Heart right ventricle (tissue), 16 donors: ENCODE measurements at places on chromosomes 6 and 20. TPM values are rescaled to one million over a fixed set of nuclear protein-coding genes. Genes with fewer than 3 reads are reported as not detected.

UNC93A gene
- not detected for polyA plus RNA-seq

CALHM6 gene
- 1.5 TPM for polyA plus RNA-seq

PI3 gene
- 0.67 TPM for polyA plus RNA-seq

TLDC2 gene
- 0.01 TPM for polyA plus RNA-seq

RIOK1 gene
- 11.1 TPM for polyA plus RNA-seq

SLCO4A1 gene
- 52.7 TPM for polyA plus RNA-seq

ZNF165 gene
- polyA plus RNA-seq, result 0.51 TPM

GRCh38 chr6:110485491-110485890, 9.1 kb upstream of the SLC22A16 start:
- no peak overlapping the region for H3K4me3 ChIP-seq
- no peaks in the 10 kb centered on the region for H3K27me3 ChIP-seq
- DNase-seq, result no peak
- no peak overlapping the region for H3K27ac ChIP-seq
- no peaks in the 10 kb centered on the region for H3K4me1 ChIP-seq
- no peaks in the 10 kb centered on the region for H3K36me3 ChIP-seq

- peaks cover 32% of the 10 kb centered on the region for H3K4me1 ChIP-seq
- H3K4me3 ChIP-seq, result no peak overlapping the region
- H3K36me3 ChIP-seq, result no peaks in the 10 kb centered on the region
- no peaks in the 10 kb centered on the region for H3K27me3 ChIP-seq
- no peak overlapping the region for H3K27ac ChIP-seq
These were observed 2.4 kb upstream of the BLCAP start for GRCh38 chr20:37529968-37530600.

DNA sequence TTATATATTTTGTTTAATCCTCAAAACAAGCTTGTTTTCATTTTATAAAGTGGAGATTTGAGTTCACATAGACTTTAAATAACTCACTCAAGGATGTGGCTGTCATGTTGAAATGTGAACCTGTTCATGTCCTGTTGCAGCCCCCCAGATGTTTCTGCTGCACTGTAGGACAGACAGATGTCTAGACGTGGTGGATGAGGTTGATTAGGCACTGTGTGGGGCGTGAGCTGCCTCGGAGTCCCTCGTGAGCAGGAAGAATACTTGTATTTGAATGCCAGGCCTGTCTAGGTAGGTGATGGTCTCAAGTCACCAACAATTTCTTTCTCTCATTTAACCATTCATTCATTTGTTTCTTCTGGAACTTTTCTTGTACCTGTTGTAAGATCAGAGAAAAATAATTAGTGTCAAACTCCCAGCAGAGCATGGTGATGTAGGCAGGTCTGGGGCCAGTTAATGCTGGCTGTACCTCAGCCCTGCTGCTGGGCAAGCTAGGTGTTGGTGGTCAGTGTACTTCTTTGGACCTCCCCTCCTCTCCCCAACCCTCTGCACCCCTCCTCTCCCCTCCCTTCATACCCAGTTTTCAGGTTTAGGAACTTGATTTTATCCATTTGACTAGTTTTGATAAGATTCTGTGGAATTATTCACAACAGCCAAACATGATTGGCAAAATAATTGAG, 34.0 kb downstream of the AFDN start:
- no peak for DNase-seq
- H3K4me3 ChIP-seq, result no peak overlapping the region
- no peaks in the 10 kb centered on the region for H3K27me3 ChIP-seq
- no peak overlapping the region for H3K27ac ChIP-seq

DNA sequence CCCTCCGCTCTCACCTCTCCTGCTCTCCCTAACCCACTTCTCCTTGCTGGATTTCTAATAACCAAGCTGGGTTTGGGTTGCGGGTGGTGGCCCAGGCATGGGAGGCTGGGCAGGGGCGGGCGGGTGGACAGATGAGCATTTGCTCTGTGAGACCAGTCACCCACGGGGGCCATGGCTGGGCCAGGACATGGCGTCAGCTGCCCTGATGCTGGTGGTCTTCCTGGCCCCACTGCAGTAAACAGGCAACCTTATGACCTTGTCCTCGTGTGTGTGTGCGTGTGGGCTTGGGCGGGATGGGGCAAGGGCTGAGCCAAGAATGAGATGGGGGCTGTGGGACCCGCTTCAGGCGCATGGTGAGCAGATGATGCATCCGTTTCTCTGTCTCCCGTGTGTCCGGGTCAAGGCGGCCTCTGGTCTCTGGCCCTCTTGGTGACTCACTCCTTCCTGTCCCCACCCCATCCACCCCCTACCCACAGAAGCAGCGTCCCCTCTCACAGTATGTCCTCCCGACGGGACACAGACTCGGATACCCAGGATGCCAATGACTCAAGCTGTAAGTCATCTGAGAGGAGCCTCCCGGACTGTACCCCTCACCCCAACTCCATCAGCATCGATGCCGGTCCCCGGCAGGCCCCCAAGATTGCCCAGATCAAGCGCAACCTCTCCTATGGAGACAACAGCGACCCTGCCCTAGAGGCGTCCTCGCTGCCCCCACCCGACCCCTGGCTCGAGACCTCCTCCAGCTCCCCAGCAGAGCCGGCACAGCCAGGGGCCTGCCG, 41.4 kb upstream of the MYL9 start:
- no peaks in the 10 kb centered on the region for H3K36me3 ChIP-seq
- H3K4me1 ChIP-seq, result peaks cover 38% of the 10 kb centered on the region
- no peak overlapping the region for H3K4me3 ChIP-seq
- H3K27me3 ChIP-seq, result no peaks in the 10 kb centered on the region

DNA sequence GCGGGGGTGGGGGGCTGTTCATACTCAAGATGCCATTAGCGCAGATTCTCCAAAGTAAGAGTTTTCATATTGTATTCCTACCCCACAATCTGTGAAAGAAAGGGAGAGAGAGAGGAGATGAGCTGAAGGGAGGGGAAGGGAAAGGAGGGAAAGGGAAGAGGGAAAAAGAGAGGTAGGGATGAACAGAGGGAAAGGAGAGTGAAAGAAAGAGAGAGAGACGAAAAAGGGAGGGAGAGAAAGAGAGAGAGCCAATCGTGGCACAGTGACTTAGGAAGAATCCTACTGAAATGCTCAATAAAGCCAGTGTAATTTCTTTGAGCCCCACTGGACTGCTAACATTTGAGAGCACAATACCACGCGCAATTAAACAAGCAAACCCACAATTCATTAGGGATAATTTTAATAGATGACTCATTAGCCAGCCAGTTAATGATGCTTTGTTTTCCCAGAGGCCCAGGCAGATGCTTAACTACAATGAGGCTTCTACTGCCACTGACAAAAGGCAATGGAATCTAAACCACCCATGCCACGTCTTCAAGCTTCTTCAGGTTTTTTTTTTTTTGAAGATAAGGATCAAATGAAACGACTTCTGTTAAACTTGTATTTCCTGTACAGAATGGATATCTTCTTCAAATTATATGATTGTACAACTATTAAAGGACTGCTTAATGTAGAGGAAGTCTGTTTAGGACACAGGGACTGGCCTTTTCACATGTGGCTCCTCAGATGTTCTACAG, 306.8 kb downstream of the FOXC1 start:
- DNase-seq, result no peak
- no peaks in the 10 kb centered on the region for H3K4me1 ChIP-seq
- H3K27ac ChIP-seq, result no peak overlapping the region
- H3K4me3 ChIP-seq, result no peak overlapping the region
- H3K36me3 ChIP-seq, result no peaks in the 10 kb centered on the region

- no peaks in the 10 kb centered on the region for H3K36me3 ChIP-seq
- no peak for DNase-seq
- H3K27ac ChIP-seq, result no peak overlapping the region
- no peaks in the 10 kb centered on the region for H3K4me1 ChIP-seq
- H3K27me3 ChIP-seq, result peaks cover 6% of the 10 kb centered on the region
These were observed 9.4 kb upstream of the ARFGEF2 start for GRCh38 chr20:48912065-48912464.

DNA sequence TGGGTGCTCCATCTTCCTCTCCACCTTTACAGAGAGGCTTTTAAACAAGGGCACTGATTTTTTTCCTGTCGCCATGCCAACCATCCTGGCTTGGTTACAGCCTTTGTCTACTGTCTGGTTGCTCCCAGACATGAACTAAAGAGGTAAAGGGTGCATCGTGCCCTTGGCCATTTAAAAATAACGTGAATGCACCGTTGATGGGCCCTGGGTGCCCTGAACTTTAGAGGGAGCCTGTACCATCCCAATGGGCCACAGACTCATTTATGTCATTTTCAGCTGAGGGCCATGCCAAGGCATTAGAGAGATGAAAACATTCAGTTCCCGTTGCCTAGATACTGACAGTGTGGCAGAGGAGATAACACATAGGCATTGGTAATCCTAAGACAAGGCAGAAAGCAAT, 23.3 kb downstream of the TMC2 start:
- peaks cover 8% of the 10 kb centered on the region for H3K4me1 ChIP-seq
- no peak overlapping the region for H3K27ac ChIP-seq

DNA sequence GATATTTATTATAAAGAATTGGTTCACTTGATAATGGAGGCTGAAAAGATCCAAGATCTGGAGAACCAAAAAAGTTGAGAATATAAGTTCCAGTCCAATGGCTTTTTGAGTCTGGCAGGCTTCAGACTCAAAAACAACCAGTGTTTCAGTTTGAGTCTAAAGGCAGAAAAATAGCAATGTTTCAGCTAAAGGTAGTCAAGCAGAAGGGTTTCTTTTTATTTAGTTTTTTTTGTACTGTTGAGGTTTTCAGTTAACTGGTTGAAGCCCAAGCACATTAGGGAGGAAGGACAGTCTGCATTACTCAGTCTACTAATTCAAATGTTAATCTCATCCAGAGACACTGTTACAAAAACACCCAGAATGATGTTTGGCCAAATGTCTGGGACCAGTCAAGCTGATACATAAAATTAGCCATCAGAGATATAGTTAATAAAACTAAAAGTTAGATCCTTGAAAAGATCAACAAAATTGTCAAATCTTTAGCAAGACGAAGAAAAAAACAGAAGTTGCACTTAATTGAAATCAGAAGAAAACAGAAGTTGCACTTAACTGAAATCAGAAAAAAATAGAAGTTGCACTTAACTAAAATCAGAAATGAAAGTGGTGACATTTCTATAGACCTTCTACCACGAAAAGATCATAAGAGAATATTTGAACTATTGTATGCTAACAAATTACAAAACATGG, 980.3 kb upstream of the FLRT3 start:
- DNase-seq, result no peak
- H3K4me1 ChIP-seq, result no peaks in the 10 kb centered on the region
- no peak overlapping the region for H3K4me3 ChIP-seq
- H3K36me3 ChIP-seq, result no peaks in the 10 kb centered on the region

- peak overlapping the region; percentile 58 for H3K27ac ChIP-seq
- no peak overlapping the region for H3K4me3 ChIP-seq
- H3K4me1 ChIP-seq, result peaks cover 83% of the 10 kb centered on the region
- no peaks in the 10 kb centered on the region for H3K27me3 ChIP-seq
These were observed 23.7 kb downstream of the ADGRF5 start for GRCh38 chr6:46898006-46898405.

- H3K27me3 ChIP-seq, result no peaks in the 10 kb centered on the region
- DNase-seq, result no peak
- H3K4me1 ChIP-seq, result peaks cover 14% of the 10 kb centered on the region
- no peak overlapping the region for H3K4me3 ChIP-seq
These were observed 12.2 kb upstream of the TAF8 start for GRCh38 chr6:42038163-42038562.

GRCh38 chr20:3767427-3768341, at the start of gene ADISSP:
Gene ADISSP, minus strand, starts transcription at chr20:3767753. Its CDS starts 7,653 bp downstream, at chr20:3760100.
- H3K4me1 ChIP-seq, result peaks cover 22% of the 10 kb centered on the region
- no peaks in the 10 kb centered on the region for H3K27me3 ChIP-seq
- peak; percentile 99 for DNase-seq
- peak within 1 kb of the TSS; percentile 87 for H3K27ac ChIP-seq
- H3K36me3 ChIP-seq, result no peaks in the 10 kb centered on the region

DNA sequence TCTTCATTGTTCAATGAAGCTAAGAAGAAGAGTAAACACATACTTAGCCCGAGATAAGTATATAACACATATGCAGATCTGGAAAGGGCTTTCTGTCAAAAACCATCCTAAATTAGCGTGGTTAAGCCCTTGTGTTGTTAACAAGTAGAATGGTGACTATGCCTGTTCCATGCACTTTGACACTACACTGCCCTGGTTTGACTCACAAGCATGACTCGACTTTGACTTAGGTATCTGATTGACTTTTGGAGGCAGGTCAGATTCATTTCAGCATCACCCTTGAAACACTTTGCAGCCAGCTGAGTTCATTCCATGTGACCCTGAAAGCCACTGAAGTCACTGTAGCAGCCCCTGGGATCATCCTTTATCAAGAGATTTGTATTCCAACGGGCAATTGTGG, 239.8 kb downstream of the TBX18 start:
- H3K36me3 ChIP-seq, result no peaks in the 10 kb centered on the region
- H3K4me3 ChIP-seq, result no peak overlapping the region
- H3K4me1 ChIP-seq, result no peaks in the 10 kb centered on the region
- H3K27ac ChIP-seq, result no peak overlapping the region
- DNase-seq, result no peak

DNA sequence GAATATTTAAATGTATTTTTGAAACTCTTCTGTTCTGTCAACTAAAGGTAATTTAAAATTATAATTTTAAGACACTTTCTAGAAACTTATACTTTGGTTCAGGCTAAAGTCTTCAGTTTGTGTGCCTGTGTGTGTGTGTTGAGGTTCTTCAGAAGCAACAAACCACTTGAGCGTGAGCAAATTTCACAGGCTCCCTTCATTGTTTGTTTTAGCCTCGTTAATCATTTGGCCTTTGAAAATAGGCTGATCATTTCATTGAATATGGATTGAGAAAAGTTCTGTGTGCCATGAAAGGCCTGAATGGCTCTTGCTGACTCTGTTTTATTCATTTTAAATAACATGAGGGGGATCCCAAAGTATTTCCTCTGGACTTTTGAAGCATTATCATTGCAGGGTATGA, 420.1 kb downstream of the CDKAL1 start:
- peaks cover 11% of the 10 kb centered on the region for H3K4me1 ChIP-seq

DNA sequence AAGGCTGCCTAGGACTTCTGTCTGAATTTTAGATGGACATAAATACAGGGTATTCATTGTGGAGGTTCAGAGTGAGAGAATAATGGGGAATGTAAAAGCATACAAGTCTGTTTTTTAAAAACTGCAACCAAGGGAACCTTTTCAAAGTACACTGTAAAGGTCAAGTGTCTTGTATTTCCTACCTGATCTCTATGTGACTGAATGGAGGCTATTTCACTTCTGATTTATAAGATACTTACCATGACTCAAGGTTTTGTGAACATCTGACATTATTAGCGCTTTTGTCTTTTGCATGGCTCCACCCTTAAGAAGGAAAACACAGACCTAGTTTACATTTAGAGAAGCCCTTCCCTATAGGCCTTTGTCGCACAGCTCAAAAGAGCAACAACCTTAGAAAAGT, 126.5 kb downstream of the ZFAND3 start:
- no peaks in the 10 kb centered on the region for H3K36me3 ChIP-seq
- peaks cover 36% of the 10 kb centered on the region for H3K4me1 ChIP-seq
- H3K27ac ChIP-seq, result no peak overlapping the region
- no peak for DNase-seq
- H3K4me3 ChIP-seq, result no peak overlapping the region
- no peaks in the 10 kb centered on the region for H3K27me3 ChIP-seq
